ENCODE measurements at places on chromosomes 4 and X.

- DNase-seq: no peak
Observed at GRCh38 chrX:84710611-84711010, 208.4 kb upstream of the HDX start.

DNA sequence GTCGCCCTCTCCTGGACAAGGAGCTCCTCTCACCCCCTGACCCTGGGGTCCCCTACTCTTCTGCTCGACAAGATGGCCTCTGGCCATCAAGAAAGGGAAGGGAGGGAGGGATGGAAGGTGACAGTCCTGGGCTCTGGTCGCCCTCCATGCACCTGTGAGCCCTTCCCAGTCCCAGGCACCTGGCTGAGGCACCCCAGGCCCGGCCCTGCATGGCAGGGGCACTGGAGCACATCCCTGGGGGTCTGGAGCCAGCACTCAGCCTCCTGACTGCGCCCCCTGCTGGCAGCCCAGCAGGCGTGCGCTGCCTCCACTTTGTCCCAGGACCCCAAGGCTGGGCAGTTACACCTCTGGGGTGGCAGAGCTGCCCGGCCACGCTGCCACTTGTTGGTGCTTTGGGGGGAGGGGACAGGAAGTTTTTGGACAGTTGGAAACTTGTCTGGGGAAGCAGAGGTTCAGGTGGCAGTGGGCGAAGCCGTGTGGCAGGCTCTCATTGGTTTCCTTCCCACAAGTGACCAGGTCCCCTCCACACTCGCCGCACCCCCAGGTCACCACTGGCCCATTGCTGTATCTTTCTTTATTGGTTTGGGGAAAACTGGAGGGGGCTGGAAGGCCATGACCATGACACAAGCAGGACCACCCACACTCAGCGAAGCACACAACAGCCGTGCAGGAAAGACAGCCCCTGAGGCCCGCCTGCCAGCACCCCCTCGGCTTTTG is 4.3 kb downstream of the PNCK start:
- no peak for DNase-seq

GRCh38 chr4:39626261-39626660 is 12.4 kb downstream of the SMIM14 start:
- no peak for DNase-seq

- DNase-seq: peak; percentile 94
Observed at GRCh38 chr4:181909368-181909767, 333.8 kb upstream of the TENM3 start.

- DNase-seq: peak; percentile 45
Observed at GRCh38 chrX:20091499-20091898, 25.2 kb downstream of the MAP7D2 start.
